ENCODE measurements at places on chromosomes 16 and 17.

DNA sequence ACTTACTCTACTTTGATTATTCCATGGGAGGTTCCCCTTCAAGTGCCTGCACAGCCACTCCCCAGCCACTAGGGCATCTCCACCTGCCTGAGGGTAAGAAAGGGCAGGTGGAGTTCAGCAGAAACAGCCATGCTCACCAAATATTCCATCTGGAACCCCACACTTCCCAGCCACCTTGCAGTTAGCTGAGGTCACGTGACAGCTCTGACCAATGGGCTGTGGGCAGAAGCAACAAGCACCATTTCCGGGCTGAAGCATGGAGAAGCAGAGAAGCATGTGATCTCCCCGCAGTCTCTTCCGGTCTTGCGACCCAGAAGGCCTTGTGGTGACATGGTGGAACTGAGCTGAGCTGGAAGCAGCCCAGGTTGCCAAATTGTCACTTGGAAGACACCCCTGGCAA, 108.6 kb downstream of the CCT6B start:
- no peak for DNase-seq

DNA sequence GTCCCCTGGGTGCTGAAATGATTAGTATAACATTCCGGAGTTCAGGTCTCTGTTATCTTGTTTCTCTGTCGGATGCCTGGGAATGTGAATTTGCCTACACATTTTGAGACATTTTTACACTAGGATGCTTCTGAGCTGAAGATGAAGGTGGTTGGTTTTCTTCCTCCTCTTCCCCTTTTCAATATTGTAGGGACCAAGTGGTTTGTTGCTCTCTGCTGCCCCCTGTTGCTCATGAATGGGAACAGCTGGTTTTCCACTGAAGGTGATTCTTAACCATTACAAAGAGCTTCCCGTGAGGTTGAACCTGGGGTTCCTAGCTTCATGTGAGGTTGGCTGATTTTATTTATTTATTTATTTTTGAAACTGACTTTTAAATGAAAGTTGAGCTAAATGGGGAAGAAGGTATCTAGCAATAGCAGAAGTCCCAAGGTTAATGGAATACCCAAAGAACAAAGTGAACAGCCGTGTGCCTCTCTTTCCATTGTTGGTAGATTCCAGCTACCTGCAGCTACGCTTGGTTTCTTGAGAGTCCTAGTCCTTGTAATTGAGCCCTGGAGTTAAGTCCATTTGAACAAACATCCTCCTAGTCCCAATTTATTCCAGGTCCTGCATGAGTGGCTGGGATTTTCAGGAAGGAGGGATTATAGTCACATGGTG, 983.9 kb upstream of the EEF2KMT start:
- DNase-seq, result no peak

GRCh38 chr17:46818929-46819859, 702 bp upstream of the WNT3 start:
- no peak for DNase-seq

DNA sequence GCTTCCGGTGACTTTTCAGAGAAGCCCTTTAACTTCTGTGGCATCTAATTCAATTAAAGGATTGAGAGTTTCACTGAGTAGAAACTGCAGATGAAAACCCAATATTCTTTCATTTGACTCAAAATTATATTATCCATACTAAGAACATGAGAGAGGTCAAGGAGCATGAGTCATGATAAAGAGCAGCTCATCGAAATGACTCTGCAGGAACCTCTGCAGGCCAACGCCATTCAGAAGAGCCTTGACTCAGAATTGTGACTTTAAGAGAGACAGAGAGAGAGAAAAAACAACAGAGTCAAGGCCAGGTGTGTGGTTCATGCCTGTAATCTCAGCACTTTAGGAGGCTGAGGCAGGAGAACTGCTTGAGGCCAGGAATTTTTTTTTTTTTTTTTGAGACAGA, 417.2 kb upstream of the XYLT1 start:
- no peak for DNase-seq

- DNase-seq, result no peak
Observed at GRCh38 chr16:53982631-53983042, 278.7 kb downstream of the FTO start.

DNA sequence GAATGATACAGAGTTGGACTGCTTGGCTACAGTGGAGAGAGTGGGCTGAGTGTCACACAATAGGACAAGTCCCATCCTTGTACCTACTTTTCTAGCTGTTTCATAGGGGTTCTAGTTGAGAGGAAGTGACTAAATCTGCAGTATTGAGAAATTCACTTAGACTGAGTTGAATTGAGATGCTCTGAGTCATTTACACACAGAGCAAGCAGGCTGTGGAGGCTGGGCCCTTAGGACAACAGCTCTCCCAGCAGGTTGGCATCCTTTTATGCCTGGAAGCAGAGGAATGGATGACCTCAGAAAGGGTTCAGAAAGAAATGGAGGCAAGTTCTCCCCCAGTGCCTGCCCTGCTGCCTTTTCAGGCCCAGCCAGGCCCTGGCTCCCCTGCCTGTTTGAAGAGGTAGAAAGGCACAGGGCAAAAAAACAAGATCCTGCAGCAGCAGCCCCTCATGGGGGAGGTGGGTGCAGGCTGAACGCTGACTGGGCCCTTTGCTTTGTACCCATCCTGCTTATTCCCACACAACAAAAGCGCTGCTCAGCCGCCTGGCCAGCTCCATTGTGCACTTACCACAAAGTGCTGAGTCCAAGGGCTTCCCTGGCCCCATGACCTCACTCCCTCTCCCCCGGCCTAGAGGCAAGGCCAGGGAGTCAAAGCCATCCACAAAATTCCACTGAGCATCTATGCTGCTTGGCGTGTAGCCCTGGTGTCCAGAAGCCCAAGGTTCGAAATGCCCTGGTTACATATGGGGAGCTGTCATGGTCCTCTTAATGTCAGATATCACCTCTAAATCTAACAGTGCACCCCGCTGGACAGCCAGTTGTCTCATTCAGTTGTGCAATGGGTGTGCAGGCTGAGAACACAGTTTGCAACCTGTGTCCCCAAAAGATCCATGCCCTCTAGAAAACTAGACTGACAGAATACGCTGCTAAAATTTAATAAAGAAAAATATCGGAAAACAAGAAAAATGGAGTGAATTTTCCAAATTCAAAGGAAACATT, 5.4 kb upstream of the CRYBA1 start:
- no peak for DNase-seq

GRCh38 chr17:64147110-64148016, 17.4 kb upstream of the ERN1 start:
- DNase-seq, result no peak

DNA sequence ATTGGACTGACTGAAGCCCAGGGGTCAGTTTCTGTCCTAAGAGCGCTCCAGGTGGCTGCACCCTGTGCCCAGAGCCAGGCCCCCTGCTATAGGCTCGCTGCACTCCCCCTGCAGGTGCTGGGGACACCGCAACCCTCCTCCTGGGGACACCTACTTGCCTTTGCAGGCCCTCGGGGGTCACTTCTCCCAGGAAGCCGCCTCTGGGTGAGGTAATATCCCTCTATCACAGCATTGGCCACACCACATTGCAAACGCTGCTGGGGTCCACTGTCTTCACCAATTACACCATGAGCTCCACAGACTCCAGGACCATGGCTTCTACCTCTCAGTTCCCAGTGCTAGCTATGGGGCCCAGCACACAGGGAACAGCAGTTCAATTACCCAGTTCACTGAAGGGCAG, 14.9 kb downstream of the USP36 start:
- no peak for DNase-seq

DNA sequence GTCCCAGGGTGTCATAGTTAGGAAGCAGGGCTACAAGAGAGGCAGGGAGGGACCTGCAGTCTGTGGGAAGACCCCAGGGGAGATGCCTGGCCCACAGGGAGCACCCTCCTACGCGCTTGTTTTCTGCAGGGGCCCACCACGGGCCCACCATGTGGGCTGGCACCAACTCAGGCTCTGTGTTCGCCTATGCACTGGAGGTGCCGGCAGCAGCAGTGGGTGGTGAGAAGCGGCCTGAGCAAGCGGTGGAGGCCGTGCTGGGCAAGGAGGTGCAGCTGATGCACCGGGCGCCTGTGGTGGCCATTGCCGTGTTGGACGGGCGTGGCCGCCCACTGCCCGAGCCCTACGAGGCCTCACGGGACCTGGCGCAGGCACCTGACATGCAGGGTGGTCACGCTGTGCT, 15.0 kb downstream of the LLGL1 start:
- no peak for DNase-seq

DNA sequence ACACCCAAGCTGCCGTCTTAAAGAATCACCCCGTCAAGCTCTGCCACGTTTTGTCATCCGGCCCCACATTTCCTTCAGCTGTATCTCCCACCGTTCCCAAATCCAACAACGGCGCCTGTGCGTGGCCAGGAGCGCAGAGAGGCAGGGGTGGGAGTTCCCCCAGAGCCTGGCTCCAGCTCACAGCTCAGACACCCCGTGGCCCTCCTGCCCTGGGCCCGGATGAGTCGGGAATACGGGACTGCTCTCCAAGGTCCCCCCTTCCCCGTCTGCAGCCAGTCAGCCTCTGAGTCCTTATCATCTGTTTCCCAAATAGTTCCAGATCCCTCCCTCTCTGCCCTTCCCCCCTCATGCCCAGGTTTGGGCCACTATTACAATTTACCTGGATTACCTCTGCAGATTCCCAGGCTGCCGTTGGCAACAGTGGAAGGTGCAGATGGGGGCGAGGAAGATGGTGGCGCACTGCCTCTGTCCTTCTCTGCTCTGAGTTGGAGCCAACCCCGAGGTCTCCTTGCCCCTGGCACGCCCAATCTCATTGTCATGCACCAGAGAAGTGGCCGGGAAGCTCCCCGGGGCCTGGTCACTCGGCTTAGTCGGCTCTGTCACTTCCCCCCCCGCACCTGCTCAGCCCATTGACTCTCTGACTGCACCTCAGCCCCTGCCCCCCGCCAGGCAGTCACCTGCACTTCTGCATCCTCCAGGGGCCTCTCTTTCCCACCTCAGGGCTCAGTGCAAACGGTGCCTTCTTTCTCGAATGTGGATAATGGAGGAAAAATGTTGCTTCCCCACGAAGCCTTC, 18.3 kb upstream of the RPTOR start:
- DNase-seq, result no peak

DNA sequence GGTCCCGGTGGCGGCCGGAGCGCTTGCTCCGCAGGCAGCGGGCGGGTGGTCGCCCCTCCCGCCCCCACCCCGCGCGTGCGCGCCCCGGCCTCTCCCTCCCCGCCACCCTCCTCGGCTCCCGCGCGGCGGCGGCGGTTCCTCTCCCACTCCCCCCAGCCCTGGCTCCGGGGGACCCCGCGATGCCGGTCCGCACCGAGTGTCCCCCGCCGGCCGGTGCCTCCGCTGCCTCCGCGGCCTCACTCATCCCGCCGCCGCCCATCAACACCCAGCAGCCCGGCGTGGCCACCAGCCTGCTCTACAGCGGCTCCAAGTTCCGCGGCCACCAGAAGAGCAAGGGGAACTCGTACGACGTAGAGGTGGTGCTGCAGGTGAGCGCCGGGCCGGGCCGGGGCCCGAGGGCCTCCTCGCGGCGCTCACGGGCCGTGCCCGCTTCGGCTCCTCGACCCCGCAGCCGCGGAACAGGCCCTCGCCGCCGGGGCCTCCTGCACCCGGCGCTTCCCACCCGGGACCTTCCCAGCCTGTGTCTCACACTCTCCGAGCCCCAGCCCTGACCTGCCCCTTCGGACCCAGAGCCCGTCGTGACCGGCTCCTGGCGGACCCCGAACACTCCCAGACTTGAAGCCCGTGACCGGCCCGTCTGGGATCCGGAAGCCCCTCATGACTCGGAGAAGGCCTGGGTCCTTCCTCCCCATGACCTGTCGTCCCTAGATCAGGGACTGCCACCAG, 490 bp downstream of the GID4 start:
- no peak for DNase-seq

DNA sequence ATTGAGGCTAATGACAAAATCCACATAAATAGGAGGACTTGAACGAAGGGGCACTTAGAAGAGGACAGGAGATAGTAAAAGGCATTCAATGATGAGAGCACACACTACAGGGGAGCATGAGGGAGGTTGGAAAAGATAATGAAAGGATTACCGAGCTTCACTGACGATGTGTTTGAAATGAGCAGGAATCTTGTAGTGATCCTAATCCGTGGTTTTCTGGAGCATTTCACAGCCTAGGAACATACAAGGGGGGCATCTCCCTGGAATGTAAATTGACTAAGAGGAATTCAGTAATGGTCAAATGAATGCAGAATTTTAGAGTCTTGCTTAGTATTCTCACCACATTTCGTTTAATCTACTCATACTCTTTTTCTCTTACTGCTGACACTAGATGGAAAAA, 5.2 kb downstream of the ATMIN start:
- no peak for DNase-seq

GRCh38 chr16:17511340-17511739, 40.6 kb upstream of the XYLT1 start:
- no peak for DNase-seq

DNA sequence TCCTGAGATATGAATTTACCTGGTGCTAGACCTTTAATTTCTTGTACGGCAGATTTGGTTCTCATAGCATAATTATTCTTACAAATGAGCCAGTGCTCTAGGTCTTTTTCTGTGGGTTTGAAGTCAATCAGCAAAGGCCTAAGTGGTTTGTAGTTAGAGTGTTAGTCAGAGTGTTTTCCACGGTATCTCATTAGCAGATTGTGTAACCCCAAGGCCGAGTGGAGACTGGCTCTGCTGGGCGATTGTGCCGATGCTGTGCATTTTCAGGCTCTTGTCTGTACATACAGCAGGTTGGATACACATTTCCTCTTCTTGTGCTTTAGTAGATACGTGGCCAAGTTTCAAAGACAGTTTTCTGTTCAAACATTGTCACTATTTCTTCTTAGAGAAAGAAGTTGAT, 78.6 kb upstream of the CA10 start:
- no peak for DNase-seq

- no peak for DNase-seq
Observed at GRCh38 chr16:51757505-51757904, 606.4 kb upstream of the SALL1 start.

DNA sequence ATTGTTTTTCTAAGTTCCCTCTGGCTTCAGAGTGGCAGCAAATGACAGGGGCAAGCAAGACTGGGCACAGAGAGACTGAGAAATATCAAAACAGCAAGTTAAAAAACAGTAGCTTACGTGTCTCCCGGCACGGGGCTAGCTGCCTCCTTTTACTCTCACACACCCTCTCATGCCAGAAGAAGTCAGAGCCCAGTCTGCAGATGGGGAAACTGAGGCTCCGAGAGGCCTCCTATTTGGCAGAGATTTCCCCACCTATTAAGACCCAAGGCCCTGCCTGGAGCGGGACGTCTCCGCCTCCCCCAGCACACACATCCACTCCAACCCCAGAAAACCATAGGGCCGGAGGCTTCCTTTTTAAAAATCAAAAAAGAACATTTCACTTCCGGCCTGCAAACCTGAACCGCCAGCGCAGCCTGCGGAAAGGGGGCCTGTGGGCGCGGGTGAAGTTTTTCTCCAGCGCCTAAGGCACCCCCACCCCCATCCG, 832 bp downstream of the CARHSP1 start:
- peak; percentile 63 for DNase-seq

DNA sequence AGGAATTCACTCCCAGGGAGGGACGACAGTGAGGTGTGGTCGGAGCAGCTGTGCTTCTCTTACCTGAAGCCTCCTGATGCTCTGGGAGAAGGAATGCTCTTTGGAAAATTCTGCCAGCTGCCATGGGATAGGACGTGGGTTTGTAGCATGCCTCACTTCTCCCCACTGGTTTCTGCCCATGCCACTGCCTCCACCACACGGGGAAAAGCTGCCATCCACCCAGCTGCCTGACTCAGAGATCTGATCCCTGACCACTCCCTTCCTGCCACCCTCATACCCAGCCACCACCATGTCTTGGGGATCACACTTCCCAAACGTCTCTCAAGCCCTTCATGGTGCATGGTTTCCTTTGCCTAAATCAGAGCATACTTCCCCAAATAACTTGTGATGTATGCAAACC, 80.0 kb downstream of the CPPED1 start:
- no peak for DNase-seq

GRCh38 chr17:72906306-72906705, 186.2 kb downstream of the SLC39A11 start:
- no peak for DNase-seq
